ENCODE measurements at places on chromosomes 4 and X.

DNA sequence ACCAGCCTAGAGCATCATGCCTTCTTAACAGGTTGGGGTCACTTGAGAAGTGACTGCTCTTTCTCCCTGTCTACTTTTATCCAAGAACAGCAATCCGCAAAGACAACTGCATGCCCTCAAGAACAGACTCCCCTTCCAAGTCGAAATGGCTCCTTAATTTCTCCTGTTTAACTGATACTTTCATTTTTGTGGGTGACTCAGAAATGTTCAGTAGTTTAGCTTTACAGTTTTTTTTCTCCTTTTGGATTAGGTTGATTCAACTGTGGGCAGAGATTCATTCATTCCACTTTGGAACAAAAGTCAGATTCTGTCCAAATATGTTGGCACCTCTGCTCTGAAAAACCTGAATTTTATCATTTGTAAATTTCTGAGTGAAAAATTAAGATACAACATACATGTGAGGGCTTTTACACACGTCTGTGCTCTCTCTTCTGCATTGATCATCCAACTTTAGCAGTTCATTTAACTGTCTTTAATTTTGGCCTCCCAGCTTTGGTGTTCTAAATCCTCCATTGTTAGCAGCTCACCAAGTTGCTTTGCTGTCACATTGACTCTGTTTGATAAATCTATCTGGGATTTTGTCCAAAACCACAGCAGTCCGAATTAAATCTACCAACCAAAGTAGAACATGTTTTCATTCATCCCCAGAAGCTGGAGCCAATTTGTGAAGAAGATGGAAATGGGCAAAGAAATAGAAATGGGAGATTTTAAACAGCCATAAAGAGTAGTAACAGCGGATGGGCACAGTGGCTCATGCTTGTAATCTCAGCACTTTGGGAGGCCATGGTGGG is 50.0 kb downstream of the HOPX start:
- no peak for DNase-seq

DNA sequence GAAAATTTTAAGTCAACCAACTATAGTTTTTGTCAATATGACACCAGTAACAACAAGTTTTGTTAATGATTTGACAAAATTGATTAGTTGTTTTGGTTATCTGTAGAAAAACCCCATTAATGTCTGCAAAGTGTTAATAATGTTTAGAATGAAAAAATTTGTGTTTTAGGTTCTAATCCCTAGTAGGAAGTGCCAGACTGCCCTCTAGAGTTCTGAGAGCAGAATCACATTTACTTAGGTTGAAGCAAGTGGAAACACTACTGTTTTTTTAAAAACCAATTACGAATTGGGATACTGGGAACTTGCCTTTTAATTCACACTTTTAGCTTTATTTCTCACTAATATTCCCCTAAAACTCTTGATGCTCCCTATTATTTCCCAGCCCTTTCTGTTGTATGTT is 101.1 kb upstream of the CYLC1 start:
- DNase-seq, result no peak

GRCh38 chrX:140918398-140919038 is 83.9 kb upstream of the SPANXB1 start:
- peak; percentile 65 for DNase-seq

GRCh38 chr4:72974694-72975487 is 94.6 kb downstream of the COX18 start:
- DNase-seq, result no peak

DNA sequence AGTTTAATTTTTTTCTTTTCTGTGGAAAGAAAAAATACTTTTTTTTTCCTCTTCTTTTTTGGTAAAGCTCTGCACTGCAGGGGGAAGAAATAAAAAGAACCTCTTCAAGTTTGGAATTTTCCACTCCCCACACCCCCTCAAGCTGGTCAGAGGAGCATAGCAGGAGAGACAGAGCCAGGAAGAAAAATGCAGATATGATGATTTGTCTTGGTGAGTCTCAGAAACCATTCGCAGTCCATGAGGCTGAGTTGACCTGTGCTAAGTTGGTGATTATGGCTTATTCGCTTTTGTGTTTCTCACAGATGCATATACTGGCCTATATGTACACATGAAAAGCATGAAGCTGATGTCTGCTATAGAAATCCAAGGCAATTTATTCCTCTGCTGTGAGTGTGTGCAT is 205.9 kb downstream of the LDB2 start:
- no peak for DNase-seq
